ENCODE measurements at places on chromosomes 12 and 14.

- no peak for DNase-seq
Measured at GRCh38 chr14:95025218-95025617, 132.1 kb downstream of the DICER1 start.

DNA sequence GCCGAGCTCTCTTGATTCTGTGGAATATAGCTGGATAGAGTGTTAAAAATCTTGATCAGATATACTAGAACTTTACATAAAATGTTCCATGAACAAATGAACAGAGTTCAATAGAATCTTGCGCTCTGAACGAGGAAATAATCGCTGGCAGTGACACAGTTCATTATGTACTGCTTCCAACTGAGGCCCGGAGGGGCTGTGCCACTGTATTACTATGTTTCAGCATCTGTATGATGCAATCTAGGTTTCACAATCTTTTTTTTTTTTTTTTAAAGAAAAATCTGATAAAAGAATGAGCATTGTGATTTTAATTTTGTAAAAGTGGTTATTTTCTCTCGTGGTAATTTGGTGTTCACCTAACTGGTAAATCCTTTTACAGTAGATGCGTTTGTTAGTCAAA is 77.2 kb downstream of the FERMT2 start:
- no peak for DNase-seq

DNA sequence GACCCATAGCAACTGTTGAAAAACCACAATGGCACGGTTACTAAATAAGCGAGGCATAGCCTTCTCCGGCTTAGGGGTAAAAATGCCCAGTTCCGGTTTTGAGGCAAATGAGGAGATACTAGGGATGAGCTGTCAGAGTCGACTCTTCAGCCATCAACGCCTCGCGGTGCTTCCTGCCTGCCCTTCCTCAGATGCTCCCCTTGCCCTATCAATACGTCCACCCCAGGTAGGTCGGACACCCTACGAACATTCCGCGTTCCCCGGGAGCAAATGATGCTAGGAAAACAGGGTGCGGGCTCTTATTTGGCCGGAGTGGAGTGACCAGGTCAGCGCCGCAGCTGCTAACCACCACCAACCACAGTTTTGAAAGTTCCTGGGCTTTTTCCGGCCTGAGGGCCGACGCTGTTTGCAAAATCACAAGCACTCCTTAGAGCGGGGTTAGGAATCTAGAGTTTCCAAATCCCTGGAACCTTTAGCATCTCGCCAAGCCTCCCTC is 1.2 kb downstream of the SRSF9 start:
- DNase-seq: no peak

- DNase-seq: no peak
Measured at GRCh38 chr14:39426605-39427004, 5.6 kb downstream of the FBXO33 start.

DNA sequence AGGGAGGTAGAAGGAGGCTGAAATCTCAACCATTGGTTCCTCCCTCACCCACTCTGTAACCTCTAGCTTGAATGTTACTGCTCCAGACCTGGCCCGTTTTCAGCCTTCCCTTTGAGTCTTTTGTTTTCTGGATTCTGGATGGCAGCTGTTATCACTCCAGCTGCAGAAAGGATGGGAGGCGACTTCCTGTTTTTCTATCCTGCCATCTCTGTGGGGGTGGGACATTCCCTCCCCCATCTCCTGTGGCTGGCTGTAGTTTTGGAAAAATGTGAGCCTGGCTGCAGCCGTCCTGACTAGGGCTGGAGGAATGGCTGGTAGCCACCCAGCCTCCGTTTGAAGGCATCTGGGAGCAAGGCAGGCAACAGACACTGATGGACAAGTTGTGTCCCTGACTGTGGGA is 2.9 kb upstream of the PPFIBP1 start:
- DNase-seq: no peak

- no peak for DNase-seq
Measured at GRCh38 chr12:117011988-117012805, 87.0 kb downstream of the TESC start.

DNA sequence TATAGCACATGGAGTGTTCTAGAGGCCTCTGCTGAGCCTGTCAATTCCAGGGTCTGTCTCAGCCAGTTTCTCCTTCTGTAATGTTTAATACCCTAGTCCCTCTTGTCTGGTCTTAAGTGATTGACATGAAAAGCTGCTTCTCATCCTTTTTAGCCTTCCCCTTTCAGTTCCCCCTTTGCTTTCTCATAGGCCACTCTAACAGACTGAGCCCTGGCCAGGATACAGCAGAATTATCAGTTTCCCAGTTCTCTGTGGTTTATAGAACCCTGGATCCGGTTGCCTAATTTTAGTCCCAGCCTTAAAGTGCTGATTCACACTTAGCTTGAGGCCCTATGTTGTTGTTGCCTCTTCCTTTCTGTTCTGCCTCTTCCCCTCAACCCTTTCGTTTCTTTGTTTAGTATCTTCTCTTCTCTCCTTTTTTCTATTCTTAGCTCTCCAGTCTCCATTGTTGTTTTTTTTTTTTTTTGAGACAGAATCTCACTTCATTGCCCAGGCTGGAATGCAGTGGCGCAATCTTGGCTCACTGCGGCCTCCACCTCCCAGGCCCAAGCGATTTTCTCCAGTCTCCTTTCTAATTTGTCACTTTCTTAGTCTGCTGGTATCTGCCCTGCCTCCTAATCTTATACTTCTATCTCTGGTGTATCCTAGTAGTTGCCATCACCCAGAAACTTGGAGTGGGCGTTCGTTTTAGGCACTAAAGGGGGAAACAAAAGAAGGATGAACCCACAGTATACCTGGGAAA is 2.9 kb upstream of the BIN2 start:
- DNase-seq: no peak

GRCh38 chr12:123512838-123513665 is 20.5 kb downstream of the RILPL1 start:
- DNase-seq: no peak
